Stimulated activated CD4-positive, alpha-beta T cell treated with anti-CD3 and anti-CD28 coated beads, Interleukin-15, amount 100 ng/mL, for 48 hours (primary cell): ENCODE measurements at places on chromosomes 11 and 22.

DNA sequence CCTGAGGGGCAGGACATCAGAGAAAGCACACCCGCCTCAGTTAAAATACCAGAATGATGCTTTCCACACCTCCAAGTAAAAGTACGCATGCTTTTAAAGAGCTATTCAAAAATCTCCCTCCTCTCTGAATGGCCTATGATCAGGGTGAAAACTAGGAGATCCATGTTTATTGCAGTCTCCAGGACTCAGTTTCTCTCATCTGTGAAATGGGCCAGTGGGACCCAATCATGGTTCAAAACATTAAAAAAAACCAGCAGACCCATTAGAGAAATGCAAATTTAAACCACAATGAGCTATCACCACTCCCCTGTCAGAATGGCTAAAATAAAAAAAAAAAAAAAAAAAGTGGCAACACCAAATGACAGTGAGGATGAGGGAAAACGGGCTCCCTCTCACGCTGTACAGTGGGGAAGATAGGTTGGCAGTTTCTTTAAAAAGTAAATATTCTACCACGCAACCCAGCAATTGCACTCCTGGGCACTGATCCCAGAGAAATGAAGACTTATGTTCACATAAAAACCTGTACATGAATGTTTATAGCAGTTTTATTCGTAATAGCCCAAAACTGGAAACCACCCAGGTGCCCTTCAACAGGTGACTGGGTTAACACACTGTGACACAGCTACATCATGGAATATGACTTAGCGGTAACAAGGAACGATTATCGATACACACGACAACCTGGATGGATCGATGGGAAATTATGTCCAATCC, 242.7 kb downstream of the MN1 start:
- no peak for DNase-seq

DNA sequence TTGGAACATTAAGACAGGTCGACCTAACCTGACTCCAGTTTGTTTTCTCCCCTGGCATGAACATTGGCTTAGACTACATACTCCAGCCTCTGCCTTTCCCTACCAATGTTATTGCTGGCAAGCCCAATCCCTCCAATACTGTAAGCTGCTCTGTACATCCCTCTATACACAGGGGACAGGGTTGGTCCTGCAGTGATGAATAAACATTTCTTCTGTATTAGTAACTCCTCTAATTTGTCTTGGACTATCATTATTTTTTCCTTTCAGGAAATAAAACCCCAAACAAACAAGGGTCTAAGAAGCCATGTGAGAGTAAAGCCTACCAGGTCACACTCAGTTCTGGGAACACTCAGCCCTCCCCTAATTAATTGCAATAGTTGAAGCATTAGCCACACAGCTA, 35.1 kb upstream of the FJX1 start:
- no peak for DNase-seq

DNA sequence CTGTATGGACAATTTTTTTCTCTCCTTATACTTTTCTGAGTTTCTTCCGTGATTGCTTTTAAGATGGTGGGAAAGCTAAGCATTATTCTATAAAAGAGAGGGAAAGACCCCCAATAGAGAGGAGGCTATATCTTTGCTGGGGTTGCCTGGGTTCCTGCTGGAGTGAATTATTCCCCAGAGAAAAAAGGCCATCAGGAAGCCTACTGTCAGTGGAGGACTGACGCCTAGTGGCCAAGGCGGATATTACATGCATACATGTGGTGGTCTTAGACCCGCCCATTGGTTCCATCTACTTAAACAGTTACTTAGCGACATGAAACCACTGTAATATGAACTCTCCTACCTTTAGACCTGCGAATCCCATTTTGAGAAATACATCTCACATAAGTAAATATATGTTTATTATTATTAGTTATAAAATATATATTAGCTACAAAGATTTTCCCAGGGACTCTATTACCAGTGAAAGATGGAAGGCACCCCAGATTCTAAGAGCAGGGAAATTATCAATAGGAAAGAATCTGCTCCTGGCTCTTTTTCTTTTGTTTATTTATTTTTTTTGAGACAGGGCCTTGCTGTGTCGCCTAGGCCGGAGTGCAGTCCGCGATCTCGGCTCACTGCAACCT, 15.7 kb upstream of the PGA3 start:
- DNase-seq, result peak; percentile 78

DNA sequence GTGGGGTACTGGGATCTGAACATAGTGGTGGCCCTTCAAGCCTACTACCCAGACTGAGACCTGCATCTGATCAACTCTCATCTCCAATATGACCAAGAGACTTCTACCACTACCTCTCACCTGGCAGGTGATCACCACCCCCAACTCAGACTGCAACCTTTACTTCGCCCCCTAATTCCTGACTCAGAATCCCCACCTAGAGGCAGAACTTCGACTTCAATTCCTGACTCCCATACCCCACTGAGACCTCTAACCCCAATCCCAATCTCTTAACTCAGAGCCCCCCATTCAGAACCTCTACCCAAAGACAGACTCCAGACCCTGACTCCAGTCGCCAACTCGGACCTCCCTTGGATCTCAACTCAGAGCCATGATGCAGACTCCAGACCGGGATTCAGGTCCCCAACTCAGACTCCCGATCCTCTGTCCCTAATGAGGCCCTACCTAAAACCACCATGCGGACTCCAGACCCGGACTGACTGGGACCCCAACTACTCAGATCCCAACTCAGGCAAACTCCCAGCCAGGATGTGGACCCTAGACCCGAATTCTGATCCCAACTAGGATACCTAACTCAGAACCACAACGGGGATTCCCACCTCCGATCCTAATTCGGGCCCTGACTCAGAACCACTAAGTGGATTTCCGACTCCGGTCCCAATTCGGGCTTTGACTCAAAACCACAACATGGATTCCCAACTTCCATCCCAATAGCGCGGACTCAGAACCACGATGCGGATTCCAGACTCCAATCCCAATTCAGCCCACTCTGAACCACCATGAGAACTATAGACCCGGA, 1.2 kb downstream of the KCNQ1OT1 start:
- no peak for DNase-seq

DNA sequence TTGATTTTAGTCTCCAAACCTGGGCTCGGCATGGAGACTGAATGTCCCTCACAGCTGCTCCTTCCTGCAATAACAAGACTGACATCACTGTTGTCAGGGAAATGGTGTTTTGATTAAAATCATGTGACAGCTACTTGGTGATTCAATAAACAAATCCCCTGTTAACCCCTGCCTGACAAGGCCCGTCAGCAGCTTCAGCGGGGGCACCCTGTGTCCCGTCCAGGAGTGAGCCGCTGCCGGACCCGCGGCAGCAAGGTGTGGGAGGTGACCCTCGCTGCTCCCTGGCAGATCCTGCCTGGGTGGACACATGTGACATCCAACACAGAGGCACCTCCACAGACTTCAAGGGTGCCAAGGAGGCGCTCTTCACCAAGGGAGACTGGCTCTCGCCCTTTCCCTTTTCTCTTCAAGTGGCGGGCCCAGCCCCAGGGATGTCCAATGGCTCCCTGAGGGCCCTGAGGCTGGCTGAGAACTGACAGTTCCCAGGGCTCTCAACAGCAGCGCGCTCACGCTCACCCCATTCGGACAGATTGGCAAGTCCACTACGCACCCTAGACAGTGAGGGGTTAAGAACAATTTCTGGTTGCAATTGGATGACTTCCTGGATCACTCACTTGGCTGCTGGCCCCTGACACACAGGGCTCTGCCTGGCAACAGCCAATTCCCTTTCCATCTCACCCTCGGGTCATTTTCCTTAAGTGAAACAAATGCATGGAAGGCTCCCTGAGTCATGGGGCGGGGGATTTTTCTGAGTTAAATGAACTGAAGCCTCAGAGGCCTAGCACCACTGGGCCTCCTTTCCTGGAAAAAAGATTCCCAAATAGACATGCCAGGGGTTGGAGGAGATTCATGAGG, 30.7 kb downstream of the PPP2R1B start:
- DNase-seq, result no peak

DNA sequence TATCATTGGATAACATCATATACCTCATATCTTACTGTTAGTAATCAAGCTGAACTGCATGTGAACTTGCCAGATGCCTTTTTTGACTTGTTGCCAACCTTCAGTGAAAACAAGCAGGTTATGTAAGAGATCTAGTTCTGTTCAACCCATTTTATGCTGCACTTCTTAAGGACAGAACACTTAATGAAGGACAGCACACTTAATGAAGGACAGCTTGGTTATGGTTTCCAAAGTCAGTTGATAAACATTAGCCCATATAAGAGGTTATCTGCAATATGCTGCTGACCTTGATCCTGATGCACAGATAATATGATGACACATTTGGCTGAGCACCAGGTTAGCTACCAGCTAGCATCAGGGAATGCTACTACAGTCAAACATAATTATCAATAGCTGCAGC, 358.7 kb upstream of the PDGFD start:
- DNase-seq, result no peak

- no peak for DNase-seq
Measured at GRCh38 chr22:28346308-28346707, 333.3 kb downstream of the TTC28 start.

DNA sequence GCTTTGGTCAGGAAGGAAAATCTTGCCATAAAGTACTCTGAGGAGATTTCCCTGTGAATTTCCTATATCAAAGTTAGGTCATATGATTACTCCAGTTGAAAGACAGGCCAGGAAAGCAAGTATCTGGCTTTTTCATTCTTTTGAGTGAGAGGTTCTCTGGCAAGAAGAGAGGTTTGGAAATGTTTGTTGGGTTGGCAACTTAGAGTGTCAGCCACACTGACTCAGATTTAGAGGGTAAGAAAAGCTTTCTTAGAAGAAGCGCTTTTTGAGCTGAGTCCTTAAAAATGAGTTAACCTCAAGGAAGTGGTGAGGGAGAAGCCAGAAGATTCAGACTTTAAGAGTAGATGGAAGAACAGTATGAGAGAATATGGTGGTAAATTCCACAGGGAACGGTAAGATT, 86.1 kb upstream of the BDNF start:
- DNase-seq, result no peak

- no peak for DNase-seq
Measured at GRCh38 chr11:104763930-104764709, 134.1 kb downstream of the CASP12 start.

DNA sequence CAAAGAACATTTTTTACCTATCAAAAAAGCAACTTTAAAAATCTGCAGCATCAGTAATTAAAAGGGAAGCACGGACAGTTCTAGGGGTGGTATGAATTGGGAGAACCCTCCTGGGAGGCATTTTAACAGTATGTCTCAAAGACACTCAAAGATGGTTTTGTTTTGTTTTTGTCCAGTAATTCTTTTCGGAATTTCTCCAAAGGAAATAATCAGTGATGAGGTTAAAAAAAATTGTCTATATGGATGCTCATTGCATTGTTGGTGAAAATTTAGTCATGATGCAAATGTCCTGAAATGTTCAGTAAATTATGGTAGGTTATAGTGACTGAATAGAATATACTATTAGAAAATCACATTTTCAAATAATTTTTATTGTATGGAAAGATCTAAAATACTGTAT, 115.1 kb downstream of the ATXN10 start:
- DNase-seq, result no peak

DNA sequence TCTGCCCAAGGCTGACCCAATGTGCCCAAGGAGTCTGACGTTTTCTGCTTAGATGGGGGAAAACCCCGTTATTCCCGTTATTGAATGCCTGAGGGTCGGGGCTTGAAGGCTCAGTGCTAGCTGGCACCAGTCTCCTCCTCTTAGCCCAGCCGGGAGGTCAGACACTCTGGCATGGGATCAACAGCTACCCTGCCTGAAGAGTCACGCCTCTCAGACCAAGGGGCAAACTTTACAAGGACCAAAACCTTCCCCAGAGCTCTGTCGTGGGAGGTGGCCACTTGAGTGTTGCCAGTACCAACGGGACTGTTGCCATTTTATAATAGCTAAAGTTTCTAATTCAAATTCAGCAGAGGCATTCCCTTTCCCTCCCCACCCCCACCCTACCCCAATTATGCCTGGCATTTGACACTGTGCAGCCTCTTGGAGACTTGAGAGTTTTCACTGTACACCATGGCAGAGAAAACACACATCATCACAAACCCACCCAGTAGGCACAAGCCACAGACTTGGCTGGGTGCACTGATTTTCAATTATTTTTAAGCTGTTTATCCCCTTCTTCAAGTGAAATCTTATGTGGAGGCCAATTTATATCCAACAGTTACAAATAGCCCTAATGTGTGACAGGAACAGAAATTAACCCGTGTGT, 137.5 kb upstream of the SYT13 start:
- DNase-seq, result no peak

DNA sequence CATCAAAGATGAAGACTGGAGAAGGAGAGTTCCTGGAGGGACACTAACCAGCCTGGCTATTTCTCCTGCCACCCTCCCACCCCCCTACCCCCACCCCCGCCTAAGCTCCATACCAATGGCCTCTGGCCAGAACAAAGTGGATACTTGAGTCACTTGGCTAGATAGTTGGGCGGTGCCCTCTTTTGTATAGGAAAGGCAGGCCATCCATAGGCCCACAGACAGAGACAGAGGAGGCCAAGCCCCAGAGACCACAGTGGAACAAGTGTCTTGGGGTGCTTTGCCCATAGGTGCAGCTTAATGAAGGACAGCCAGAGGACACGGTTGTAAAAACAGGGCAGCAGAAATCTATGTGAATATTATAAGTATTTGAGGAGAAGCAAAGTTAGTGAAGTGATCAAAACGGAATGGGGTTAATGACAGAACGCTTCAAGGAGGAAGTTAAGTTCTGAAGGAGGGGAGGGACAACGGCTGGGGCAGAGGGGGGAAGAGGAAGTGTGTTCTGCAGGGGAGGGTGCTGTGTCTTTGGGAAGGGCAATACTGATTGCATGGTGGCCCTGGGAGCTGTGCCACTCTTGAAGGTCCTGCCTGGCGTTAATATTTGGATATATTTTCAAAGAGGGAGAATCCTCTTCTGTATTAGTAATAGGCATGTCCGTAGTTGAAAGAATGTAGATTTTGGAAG, 32.7 kb downstream of the FLI1 start:
- no peak for DNase-seq

DNA sequence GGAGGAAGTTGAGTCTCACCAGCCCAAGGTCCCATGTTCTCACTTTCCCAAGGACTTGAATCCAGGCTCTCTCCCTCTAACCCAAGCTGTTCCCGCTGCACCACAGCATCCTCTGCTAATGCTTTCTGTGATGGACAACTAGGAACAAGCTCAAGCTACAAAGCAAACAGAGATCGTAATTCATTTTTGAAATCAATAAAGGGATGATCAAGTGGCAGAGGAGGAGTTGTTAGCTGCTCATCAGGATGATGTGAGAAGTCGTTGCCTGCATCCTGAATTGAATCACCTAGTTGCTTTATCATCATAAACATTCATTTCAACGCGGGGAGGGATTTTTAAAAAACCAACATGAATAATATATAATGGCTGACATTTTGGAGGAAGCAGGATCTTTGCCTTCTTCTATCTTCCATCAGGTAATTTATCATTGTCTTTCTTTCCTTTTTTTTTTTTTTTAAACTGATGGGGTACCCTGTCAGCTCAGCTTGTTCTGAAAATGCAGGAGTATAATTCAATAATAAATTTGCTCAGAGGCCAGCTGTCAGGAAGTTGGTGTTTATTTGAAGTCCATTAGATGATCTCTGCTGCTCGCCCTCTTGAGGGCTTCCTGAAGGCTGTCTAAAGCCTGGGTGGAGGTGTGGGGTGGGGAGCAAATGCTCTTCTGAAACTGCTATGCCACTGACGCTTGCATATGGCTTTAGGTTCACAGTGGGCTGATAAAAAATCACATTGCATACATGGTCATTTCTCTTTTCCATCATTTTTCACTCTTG, 174.4 kb upstream of the NARS2 start:
- DNase-seq, result no peak
